GM12892 (cell line): ENCODE measurements at places on chromosomes 5 and 9.
A peak's percentile ranks its signal among the peaks of the same experiment; 100 is the strongest.

GRCh38 chr5:32613050-32613672 is 27.8 kb downstream of the SUB1 start:
- peak; percentile 45 for DNase-seq

DNA sequence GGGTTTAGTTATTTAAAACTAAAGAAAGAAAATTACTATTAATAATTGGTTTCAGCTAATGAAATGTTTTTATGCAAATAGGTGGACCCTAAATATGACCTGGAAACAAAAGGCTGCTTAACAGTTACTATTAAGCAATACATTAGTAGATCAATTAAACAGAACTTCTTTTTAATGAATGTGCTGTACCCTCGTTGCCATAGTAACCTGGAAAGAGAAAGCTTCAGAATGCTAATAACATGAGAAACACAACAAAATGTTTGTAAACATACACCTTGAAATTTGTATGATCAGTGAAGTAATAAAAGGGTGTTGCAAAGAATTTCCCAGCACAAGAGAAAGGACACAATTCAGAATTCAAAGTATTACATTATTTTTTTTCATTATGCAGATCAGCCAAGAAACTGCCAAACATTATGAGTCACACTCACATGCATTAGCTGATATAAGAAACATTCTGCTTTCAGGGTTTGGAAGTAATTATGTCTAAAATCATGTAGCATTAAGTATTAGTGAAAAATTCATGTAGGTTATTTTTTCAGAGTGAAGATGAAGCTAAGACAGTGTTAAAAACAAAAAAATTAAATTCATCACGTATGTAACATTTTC is 348.3 kb downstream of the ISL1 start:
- DNase-seq, result no peak

GRCh38 chr9:16265688-16266087 is 604.8 kb downstream of the BNC2 start:
- DNase-seq, result no peak

GRCh38 chr5:104951829-104952228 is 1389.2 kb upstream of the NUDT12 start:
- DNase-seq, result no peak

- DNase-seq, result no peak
Observed at GRCh38 chr5:110043025-110043424, 353.3 kb downstream of the MAN2A1 start.

GRCh38 chr9:136662656-136663581 is at the start of gene EGFL7:
EGFL7 (plus strand) TSS chr9:136662916; CDS start chr9:136668283, 5,367 bp downstream.
- DNase-seq, result no peak

DNA sequence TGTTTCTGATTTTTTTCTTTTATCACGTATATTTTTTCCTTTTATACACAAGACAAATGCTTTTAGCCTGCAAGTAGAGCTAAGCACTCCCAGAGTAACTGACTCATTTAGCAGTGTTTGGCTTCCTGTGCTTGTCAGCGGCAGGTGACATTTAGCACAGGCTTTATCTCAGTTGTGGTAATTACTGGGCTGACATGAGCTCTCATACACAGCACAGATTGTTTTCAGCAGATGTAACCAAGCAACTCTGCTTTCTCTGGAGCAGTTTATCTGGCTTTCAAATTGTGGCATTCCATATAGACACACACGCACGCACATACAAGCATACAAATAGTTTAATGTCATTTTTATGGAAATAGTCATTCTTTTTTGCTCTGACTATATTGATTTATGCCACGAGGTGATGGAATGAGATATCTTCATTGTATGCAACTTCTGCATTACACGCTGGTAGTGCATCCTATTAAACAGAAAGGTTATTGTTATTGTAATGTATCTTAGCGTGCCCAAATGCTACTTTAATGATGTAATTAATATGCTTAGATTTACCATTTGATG is 379.0 kb upstream of the GRAMD2B start:
- DNase-seq, result no peak

GRCh38 chr5:91384671-91385430 is 1.7 kb upstream of the ARRDC3 start:
- DNase-seq, result peak; percentile 23

GRCh38 chr9:92949266-92949982 is 2.1 kb downstream of the FGD3 start:
- no peak for DNase-seq

- no peak for DNase-seq
Observed at GRCh38 chr5:181114844-181115778, 15.9 kb downstream of the OR2V1 start.

DNA sequence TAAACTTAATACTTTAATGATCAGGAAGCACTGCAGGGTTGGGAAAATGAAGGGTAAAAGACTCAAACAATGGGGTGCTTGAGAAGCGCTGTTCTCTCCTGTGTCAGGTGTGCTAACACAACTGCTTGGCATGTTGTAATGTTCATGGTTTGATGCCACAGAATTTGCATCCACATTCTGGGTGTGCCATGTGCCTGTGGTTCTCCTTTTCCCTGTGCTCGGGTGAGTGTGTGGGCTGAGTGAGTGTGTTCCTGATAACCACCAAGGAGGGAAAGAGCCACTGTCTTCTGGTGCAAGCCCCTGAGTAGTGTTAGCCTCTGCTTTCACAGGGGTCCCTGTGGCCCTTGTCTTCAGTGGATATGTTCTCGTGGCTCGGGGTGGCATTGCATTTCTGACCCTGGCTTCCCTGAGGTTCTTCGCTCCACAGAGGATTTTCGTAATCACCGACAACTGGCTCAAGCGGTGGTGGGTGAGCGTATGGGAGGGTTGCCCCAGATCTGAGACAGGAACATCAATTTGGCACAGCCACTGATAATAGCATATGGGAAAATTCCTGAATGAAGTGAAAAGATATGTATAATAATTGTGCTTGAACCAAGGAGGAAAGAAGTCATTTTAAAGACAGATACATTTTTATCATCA is 102.0 kb downstream of the MVB12B start:
- no peak for DNase-seq

GRCh38 chr5:158875272-158875679 is 224.4 kb downstream of the EBF1 start:
- DNase-seq, result no peak

- DNase-seq, result no peak
Observed at GRCh38 chr5:7271435-7272084, 124.4 kb upstream of the ADCY2 start.

GRCh38 chr5:142663246-142663645 is 22.6 kb downstream of the FGF1 start:
- DNase-seq, result no peak

DNA sequence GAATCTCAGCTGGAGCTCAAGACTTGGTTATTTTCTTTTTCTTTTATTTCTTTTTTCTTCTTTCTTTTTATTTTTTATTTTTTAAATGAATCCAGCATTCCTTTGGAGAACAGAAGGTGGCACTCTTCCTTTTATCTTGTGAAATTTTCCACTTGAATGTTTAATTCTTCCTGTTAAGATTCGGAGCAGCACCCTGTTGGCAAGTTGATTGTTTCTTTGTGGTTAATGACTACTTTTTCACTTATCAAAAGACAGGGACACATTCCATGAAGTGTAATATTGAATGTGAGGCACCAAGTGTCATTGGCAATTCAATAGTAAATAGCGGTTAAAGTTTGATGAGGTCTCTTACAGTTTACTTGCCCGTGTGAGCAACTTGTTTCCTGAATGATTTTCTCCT is 240.5 kb upstream of the CHD1 start:
- no peak for DNase-seq

- DNase-seq, result no peak
Observed at GRCh38 chr5:68242743-68243142, 27.2 kb downstream of the PIK3R1 start.

DNA sequence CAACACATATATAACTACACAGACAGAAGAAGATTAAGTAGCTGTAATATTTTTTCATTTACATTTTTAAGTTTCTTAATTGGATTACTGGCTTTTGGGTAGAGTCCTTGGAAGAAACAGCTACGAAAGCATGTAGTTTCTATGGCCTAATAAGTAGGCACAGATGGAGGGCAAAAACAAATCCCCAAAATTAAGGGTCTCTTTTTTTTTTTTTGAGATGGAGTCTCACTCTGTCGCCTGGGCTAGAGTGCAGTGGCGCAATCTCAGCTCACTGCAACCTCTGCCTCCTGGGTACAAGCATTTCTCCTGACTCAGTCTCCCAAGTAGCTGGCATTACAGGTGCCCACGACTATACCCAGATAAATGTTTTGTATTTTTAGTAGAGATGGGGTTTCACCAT is 27.1 kb upstream of the MTMR12 start:
- DNase-seq, result no peak

DNA sequence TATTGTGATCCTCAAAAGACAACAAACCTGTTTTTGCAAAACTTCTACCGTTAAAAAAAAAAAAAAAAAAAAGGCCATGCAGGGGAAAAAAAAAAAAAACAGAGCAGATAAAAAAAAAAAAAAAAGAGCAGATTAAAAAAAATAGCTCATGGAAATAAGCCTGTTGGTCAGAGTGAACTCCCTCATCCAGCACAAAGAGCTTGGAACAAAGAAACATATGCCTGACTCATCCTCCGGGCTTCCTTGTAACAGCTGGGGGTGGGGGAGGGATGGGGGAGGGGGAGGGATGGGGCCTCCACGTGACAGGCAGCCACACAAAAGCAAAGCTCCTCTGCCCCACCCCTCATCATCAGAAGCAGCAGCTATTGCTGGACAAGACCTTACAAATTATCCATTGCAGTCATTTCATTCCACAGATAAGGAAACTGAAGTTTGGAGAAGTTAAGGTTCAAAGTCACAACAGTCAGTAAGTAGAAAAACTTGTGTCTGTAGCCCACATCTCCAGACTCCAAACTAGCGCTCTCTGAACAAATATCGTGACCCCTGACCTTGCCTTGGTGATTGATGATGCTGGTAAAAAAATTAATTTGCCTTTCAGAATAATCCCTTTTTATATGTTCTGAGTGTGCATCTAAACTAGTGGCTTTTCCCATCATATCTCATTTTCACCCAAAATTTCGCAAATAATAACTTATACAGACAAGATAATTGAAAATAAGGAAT is 38.9 kb downstream of the SLC35D2 start:
- DNase-seq, result no peak

DNA sequence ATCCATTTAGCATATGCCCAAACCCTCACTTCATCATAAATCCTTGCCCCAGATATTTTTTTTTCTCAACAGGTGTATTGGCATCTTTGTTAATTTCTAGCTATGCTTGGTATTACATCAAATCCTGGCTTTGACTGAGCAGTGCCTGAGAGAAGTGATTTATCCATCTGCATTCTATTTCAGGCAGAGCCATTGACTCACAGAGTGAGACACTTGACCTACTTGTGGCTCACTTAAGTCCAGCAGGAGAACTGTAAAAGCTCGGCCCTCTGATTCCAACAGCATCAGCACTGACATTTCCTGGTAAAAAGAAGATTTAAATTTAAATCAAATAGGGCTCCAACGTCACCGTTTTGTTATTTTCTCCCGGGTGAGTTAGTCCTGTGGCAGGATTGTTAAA is 93.4 kb downstream of the PLK2 start:
- no peak for DNase-seq

GRCh38 chr5:138468133-138468965 is 3.1 kb downstream of the EGR1 start:
- DNase-seq, result no peak

GRCh38 chr9:123116036-123116435 is 82.6 kb downstream of the GPR21 start:
- no peak for DNase-seq

DNA sequence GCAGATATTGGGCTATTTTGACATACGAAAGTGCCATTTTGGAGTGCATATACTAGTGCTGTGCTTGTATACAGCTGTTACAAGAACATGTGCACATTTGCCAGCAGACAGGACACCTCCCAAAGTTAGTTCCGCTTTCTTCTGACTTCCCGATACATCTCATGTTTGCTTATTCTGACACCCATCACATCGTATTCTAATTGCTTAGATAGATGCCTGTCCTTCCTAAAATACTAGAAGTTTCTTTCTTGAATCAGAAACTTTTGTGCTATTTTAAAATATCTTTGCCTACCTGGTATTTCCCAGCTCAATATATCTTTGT is 177.8 kb downstream of the TTLL11 start:
- DNase-seq, result no peak

DNA sequence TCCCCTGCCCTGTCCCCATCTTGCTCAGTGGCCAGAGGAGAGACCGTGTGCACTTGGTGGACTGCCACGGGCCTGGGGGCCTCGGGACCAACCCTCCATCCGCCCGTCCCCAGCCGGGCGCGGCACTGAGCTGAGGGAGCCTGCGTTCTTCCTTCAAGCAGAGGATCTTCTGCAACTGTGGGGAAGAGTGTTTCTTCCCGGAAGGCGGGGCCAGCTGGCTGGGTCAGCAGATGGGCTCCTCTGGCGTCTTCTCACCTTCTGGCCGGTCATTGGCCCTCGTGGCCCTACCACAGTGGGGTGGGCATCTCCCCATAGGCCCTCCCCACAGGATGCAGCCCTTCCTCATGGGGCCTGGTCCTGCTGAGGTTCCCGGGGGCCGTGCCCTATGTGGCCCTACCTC is 17.4 kb downstream of the RXRA start:
- no peak for DNase-seq

- no peak for DNase-seq
Observed at GRCh38 chr5:14794583-14795230, 76.9 kb downstream of the ANKH start.

DNA sequence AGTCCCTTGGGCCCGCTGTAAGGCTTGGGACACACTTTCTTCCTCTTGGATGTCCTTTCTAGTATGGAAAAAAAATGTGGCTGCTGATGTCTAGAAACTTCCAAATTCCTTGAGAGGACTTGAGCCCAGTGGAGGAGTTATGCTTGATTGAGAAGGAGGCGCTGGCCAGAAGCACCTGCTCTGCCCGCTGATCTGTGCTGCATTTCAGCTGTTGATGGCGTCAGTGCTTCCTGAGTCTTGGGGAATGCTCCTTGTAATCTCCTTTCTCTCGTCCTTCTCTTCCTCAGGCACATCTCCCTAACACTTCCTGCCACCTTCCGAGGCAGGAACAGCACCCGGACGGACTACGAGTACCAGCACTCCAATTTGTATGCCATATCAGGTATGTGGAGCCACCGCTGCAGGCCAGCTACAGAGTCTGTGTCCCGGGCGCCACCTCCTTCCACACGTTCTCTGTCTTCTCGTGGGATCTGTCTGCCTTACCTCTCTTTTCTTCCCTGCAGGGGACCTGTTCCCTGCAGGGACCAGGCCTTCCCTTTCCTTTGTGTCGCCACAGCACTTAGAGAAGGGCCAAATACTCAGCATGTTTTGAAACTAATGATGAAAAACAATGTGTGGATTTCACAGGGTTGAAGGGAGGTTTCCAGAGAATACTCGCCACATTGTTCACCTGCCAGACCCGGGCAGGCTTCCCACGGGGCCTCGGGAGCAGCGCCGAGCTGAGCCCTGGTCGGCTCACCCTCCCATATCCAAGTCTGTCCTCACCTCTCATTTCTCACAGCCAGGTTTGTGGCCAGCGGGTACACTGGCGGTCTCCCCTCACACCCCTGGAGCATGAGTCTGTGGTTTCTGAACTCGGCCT is 95.2 kb downstream of the MVB12B start:
- no peak for DNase-seq

- no peak for DNase-seq
Observed at GRCh38 chr9:37574241-37574721, 1.9 kb downstream of the FBXO10 start.

DNA sequence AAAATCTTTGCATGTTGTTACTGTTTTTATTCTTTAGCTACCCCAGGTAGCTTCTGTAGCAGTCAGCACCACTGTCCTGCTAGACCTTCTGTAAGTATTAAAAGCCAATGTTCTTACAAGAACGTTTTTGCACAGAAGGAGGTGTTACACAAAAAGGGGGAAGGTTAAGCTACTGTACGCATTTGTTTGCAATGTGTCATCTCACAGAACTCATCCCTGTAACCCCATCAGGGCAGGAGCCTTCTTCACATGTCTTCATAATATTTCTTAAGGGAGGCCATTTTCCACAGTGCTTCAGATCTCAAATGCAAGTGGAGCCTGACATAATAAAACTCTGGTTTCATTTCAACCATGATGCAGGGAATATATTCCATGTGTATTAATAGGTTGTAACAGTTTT is 67.9 kb downstream of the OSMR start:
- no peak for DNase-seq
